ENCODE measurements at places on chromosomes 6 and 20.

- DNase-seq: no peak
Measured at GRCh38 chr6:49151461-49151860, 311.6 kb downstream of the MMUT start.

GRCh38 chr6:65117817-65118409 is 589.1 kb downstream of the EYS start:
- no peak for DNase-seq

GRCh38 chr6:313917-314316 is 21.6 kb downstream of the DUSP22 start:
- no peak for DNase-seq

DNA sequence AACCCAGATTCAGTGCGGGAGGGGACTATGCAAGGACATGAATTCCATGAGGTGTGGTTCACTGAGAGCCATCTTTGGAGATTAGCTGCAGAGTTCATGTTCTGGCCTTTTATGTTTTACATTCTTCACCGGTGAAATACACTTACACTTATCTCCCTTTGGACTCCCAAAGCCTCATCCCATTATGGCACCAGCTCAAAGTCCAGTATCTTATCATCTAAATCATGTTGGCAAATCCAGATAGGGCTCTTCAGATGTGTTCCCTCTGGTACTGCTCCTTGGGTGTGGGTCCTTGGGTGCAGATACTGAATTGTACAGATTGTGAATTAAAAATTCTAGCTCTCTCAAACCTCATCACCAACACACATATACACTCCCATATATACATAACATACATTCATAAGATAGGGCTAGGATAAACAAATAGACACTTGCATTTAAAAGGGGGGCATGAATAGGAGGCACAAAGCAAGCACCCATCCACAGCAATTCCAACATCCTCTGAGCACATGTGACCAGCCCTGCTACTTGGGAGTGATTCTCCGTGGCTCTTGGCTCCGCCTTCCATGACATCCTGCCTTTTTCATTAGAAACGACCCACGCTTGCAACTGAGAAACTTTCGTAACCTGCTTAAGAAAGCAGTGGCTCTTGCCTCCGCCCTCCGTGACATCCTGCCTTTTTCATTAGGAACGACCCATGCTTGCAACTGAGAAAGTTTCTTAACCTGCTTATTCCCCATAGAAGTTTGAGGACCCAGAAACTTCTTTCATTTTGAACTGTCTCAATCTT is 53.6 kb upstream of the LRRC1 start:
- no peak for DNase-seq

DNA sequence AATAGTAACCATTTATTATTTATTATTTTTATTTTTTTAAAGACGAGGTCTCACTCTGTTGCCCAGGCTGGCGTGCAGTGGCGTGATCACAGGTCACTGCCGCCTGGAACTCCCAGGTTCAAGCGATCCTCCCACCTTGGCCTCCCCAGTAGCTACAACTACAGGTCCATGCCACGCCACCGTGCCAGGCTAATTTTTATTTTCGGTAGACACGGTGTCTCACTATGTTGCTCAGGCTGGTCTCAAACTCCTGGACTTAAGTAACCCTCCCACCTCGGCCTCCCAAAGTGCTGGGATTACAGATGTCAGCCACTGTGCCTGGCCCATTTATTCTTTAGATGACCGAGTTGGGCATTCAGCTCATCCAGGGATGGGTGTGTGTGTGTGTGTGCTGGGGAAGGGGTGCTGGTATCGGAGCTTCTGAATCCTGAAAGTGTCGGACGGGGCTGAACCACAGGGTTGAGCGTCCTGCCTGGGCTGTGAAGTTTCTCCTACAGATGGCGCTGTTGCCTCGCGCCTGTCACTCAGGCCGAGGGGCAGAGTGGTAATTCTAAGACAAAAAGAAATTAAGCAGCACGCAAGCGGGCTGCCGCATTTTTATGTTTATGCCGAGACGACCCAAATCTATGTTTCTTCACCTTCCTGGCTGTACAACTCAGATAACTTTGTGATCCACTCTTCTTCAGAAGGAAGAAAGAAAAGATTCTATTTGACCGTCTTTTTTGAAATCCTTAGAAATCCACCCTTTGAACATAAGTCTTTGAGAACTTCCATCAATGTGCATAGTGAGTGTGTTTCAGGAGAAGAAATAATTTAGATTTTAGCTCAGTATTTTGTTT is 252.8 kb downstream of the CDH26 start:
- DNase-seq: peak; percentile 37

- DNase-seq: no peak
Measured at GRCh38 chr20:49420811-49421295, 61.6 kb downstream of the KCNB1 start.

DNA sequence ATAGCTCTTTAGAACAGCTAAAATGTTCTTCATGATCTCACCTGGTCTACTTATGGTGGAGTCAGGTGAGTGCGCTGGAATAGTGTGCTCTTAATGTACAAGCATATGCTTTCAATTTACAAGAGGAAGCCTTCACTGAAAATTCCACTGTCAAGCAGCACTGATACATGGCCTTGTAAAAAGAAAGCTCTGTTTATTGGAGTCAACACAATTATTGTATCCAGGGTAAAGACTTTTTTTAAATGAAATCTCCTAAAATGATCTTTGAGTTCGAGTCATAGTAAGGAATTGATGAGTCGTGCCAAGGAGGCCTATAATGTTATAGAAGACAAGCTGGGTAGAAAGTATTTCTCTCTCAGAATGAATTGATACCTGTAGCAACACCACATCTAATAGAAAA is 41.6 kb upstream of the CARMIL1 start:
- no peak for DNase-seq

GRCh38 chr6:163086624-163086920 is 327.9 kb upstream of the QKI start:
- DNase-seq: no peak

DNA sequence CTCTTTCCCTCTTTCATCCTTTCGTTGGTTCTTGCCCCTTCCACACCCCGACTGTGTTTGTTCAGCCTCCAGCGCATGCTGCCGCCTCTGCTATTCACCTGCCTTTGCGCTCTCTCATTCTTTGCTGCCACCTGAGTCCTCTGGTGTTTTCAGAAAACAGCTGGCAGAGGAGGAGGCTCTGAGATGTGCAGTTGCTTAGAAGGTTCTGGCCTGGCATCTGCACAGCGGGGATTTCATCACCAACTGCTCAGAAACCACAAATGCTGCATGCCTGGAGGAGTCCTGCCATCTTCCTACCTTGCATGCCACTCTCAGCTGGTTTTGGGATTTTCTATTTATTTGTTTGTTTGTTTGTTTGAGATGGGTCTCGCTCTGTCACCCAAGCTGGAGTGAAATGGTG is 39.2 kb upstream of the CLDN20 start:
- DNase-seq: no peak

GRCh38 chr6:140459209-140459608 is 1084.8 kb upstream of the CITED2 start:
- DNase-seq: no peak

- no peak for DNase-seq
Measured at GRCh38 chr6:148599967-148600426, 146.8 kb upstream of the UST start.

GRCh38 chr6:167711768-167712730 is 114.7 kb upstream of the AFDN start:
- DNase-seq: no peak

DNA sequence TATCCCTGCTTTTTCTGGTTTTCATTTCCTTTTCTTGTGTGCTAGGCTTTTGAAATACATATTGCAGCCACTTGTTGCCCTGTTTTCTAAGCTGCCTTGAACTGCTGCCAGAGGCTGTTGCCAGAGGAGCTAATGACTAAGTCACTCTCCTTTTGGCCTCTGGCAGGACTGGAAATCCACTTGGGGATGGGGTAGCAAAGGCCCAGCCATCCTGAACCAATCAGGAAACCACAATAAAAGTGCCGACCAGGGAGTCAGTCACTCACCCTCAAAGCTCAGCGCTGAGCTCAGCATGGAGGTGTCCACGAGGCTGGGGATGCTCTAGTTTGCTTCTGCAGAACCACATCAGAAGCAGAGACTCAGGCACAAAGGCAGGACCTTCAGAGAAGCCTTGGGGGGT is 813.0 kb downstream of the DHX35 start:
- DNase-seq: no peak

DNA sequence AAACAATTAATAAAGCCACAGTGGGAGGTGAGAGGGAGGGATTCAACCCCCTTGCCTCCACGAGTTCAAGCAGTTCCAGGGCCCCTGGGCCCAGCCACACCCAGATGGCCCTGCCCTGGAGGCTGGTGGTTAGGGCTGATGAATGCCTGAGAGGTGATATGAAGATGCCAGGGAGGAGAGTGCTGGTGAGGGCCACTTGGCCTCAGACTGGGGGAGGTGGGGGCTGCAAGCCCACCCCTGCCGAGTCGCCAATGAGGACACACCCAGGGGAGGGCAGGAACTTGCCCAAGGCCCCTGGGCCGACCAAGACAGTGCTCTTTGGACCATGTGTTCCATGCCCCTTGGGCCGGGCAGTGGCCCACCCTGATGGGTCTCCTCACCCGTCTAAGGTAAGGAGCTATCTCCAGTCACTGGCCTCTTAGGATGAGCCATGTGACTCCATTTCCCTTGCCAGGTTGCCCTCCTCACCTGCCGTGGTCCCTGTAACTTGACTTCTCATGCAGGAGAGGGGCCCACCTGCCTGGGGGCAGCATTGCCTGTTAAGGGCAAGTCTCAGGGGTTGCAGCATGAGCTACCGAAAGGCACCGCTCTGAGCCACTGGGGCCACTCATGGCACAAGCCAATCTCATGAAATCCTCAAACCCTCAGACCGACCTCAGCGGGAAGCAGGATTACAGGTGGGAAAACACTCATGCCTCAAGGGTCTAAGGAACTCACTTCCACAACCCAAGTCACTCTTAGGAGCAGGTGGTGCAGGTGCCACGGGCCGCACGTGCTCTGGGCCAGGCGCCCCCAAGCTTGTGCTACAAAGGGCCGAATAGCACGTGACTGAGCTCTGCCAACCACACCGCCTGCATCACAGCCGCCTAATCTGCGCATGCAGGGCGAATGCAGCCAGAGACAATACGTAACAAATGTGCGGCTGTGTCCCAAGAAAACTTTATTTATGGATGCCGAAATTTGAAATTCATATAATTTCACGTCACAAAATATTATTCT is 147.4 kb upstream of the MLN start:
- DNase-seq: no peak

DNA sequence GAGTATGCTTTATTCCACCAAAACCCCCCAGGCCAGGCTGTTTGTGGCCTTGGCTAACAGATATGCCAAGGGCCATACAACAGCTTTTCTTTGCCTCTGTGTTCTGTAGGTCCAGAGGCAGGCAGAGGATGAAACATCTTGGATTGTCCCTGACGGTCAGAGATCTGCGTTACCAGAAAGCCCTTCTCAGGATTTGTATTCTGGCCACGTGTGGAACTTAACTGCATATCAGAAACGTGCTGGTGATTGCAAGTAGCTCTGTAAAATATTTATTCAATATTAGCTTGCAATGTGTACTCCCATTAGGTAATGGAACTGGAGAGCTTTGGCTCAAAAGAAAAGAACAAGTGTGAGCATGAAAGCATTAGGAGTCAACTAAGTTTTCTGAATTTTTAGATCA is 275.0 kb downstream of the CBLN4 start:
- no peak for DNase-seq

GRCh38 chr6:90045535-90045934 is 151.3 kb downstream of the GJA10 start:
- DNase-seq: no peak

GRCh38 chr6:25137916-25138232 is 141.3 kb upstream of the CARMIL1 start:
- DNase-seq: no peak

GRCh38 chr6:13124131-13124530 is 204.2 kb downstream of the TBC1D7 start:
- DNase-seq: no peak

DNA sequence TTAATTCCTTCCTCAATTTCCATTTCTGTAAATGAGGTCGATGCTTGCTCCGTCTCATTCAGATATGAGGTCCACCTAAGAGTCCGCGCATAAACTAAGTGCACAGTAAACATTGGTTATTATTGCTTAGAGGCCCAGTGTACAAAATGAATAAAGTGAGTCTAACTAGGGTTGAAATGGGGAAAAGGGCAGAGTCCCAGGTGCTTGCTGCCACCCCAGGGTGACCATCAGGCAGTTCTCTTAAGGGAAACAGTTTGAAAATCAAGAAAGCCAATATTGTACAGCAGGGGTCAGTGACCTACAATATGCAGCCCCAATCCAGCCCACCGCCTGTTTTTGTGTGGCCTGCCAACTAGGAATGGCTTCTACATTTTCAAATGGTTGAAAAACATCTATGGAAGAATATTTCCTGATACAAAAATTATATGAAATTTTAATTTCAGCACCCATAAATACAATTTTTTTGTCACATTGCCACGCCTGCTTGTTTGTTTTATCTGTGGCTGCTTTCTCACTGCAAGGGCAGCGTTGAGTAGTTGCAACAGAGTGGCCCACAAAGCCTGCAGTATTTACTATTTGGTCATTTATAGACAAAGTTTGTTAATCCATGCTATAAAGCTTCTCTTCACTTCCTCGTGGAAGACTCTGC is 43.3 kb downstream of the SLC13A3 start:
- DNase-seq: no peak

DNA sequence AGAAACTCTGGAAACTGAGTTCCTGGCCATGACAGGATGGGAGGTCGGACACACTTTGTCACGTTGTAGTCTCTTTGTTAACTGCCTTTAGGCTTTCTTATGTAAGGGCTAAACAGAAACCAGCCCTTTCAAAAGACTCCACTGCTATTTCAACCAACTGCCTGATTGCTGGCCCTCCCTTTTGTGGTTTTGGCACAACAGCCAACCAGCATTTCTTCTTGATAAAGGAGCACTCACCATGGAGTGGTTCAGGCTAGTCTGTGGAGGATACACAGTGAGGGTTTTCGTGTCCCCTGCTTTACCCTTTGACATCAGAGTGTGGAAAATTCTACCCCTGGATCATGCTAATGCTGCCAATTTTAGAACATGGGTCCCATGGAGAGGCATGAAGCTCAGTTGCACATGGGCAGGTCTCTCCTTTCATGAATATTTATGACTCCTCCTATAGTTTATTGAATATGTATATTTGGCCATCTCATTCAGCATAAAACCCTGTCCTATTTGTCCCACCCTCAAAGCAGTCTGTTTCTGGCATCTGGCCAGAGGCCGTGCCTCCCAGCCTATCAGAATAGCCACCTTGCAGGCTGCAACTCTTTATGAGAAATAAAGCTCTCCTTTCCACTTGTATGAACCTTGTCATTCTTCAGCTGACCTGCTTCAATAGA is 148.3 kb downstream of the HS3ST5 start:
- no peak for DNase-seq

GRCh38 chr6:35967076-35967774 is 46.3 kb upstream of the SRPK1 start:
- no peak for DNase-seq

GRCh38 chr20:23099791-23100719 is 13.9 kb upstream of the CD93 start:
- DNase-seq: no peak

DNA sequence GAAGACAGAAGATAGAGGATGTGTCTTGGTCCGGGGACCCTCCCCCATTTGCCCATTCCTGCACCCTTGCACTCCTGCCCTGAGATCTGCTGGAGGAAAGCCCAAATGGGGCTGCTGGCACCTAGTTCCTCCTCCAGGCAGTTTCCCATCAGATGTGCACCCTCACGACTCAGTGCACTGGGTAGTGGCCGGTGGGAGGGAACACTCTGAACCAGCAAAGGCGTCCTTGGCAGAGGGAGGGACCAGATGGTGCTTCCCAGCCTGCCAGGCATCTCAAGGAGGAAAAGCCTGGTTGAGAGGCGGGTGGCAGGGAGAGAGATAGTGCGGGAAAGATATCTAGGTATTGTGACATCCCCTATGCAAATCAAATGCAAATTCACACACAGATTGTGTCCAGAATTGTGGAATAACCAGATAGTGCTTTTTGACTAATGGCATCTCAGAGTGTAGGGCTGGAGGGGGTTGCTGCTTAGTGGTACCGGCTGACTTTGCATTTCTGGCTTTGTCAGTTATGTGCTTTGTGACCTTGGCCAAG is 19.5 kb downstream of the TMEM151B start:
- no peak for DNase-seq

All from nucleus accumbens (tissue), 56 donors.